ENCODE measurements at places on chromosomes 11 and 22. TPM values are rescaled to one million over a fixed set of nuclear protein-coding genes. Genes with fewer than 3 reads are reported as not detected.

DNA sequence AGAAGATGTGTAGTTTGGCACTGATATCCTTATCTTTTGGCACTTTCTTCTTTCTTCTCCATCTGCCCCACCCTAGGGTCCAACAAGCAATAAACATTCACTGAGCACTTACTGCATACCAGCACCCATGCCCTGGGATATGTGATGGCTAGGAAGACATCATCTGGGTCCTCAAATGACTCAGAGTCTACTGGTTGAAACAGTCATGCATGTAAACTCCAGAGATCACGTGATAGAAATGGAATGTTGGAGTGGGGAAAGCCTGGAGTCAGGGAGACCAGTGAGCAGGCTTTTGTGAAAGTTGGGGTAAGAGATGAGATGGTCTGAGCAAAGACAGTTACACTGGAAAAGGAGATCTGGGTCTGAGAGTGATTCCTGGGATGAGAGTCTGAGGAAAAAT is 724.9 kb upstream of the TENM4 start:
- peaks cover 9% of the 10 kb centered on the region for H3K4me1 ChIP-seq
- no peaks in the 10 kb centered on the region for H3K27me3 ChIP-seq
- no peak overlapping the region for H3K27ac ChIP-seq
- DNase-seq = no peak
- H3K4me3 ChIP-seq = no peak overlapping the region
- H3K36me3 ChIP-seq = no peaks in the 10 kb centered on the region

GRCh38 chr11:772429-773390 is 4.6 kb downstream of the GATD1 start:
- DNase-seq = peak; percentile 18
- no peak overlapping the region for H3K27ac ChIP-seq
- H3K4me1 ChIP-seq = peaks cover 14% of the 10 kb centered on the region
- H3K27me3 ChIP-seq = no peaks in the 10 kb centered on the region
- peaks cover 4% of the 10 kb centered on the region for H3K36me3 ChIP-seq
- H3K4me3 ChIP-seq = no peak overlapping the region

GRCh38 chr11:44269369-44270351 is 40.3 kb downstream of the ALX4 start:
- no peaks in the 10 kb centered on the region for H3K36me3 ChIP-seq
- H3K27ac ChIP-seq = peak overlapping the region; percentile 86
- H3K4me1 ChIP-seq = peaks cover 32% of the 10 kb centered on the region
- H3K27me3 ChIP-seq = no peaks in the 10 kb centered on the region
- no peak for DNase-seq

GRCh38 chr11:105870516-105871113 is 151.4 kb downstream of the MSANTD4 start:
- peaks cover 28% of the 10 kb centered on the region for H3K36me3 ChIP-seq
- H3K4me1 ChIP-seq = peaks cover 4% of the 10 kb centered on the region
- no peak overlapping the region for H3K27ac ChIP-seq
- DNase-seq = no peak
- H3K4me3 ChIP-seq = no peak overlapping the region

DNA sequence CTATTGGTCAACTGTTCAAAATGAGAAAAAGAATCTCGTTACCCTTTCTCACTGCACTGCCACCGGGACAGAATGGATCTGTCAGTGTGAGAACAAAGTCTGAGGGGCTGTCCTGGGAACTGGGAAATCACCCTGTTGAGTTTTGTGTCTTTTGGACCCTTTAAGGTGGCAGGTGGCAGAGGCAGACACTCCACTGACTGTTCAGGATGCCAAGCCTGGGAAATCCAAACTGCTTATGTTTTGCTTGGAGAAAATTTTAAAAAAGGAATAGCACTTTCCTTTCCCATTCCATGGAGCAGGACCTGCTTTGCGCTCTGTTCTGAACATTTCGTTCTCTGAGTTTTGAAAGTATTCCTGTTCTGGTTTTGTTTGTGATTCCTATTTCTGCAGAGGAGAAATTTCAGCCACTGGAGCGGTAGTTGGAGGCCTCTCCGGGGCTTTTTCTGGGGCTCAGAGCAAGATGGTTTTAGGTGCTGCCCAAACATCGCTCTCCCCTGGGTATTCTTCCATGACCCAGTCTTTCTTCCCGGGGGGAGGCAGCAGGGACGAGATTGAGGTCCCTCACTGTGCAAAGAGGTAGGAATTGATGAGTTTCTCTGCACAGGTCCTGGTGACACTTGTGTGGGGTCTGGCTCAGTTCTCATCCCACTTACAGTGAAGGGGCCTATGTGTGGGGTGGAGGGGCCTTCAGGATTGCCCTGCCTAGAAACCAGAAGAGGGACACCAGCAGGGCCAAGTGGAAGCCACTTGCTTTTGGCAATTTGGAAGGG is 138.5 kb upstream of the SYT13 start:
- no peaks in the 10 kb centered on the region for H3K36me3 ChIP-seq
- no peak for DNase-seq
- H3K4me3 ChIP-seq = no peak overlapping the region
- peaks cover 19% of the 10 kb centered on the region for H3K27me3 ChIP-seq

DNA sequence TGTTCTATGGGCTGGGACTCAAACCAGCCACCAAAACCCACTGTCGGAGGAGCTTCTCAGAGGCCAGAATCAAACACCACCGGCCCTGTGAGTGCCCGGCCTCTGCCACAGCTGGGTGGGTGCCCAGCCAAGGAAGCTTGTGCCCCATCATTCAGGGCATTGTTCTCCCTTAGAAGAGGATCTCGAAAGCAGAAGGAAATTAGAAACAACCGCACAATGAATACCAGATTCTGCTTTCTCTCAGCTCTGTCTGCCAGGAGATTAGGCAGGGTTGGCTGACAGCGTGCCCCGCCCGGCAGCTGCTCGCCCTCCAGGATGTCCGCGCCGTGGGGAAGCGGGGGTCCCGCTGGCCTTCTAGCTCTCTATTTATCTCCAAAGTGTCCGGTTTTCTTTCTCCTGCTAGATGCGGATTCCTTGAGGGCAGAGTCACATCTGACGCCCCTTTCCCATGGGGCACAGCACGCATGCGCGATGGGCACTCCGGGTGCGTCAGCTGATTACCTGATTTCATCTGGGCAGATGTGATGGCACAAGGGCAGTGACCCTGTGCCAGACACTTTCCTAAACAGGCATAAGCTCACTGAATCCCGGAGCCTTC is 25.5 kb downstream of the SCGB1A1 start:
- H3K36me3 ChIP-seq = no peaks in the 10 kb centered on the region
- no peak for DNase-seq
- H3K27ac ChIP-seq = no peak overlapping the region
- H3K27me3 ChIP-seq = no peaks in the 10 kb centered on the region
- peaks cover 29% of the 10 kb centered on the region for H3K4me1 ChIP-seq

- no peak overlapping the region for H3K4me3 ChIP-seq
- H3K36me3 ChIP-seq = no peaks in the 10 kb centered on the region
- H3K27ac ChIP-seq = no peak overlapping the region
- H3K27me3 ChIP-seq = peaks cover 65% of the 10 kb centered on the region
Measured at GRCh38 chr22:50015451-50016307, 3.1 kb upstream of the IL17REL start.

GRCh38 chr11:68325183-68325906 is 13.0 kb downstream of the LRP5 start:
- peaks cover 38% of the 10 kb centered on the region for H3K4me1 ChIP-seq
- H3K27me3 ChIP-seq = no peaks in the 10 kb centered on the region
- no peak for DNase-seq

GRCh38 chr11:93131709-93132108 is 66.1 kb downstream of the SLC36A4 start:
- H3K4me1 ChIP-seq = peaks cover 6% of the 10 kb centered on the region
- H3K27me3 ChIP-seq = peaks cover 2% of the 10 kb centered on the region
- H3K27ac ChIP-seq = no peak overlapping the region
- H3K4me3 ChIP-seq = no peak overlapping the region

DNA sequence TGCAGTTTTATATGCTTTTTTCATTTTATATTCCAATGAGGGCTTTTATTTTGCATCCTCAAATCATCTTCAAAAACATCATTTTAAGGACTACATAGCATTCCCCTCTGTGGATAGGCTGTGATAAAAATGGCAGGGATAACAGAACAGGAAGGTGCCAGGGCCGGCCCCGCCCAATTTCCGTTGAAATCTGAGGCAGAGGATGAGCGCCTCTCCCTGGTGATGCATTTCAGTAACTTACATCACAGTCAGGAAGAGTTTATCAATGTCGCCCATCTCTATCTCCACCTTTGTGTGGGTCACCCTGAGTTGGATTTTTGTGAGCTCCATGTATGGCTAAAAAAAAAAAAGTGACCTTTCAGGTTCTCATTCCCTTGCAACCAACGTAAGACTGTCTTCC is 201.6 kb downstream of the DSCAML1 start:
- no peaks in the 10 kb centered on the region for H3K36me3 ChIP-seq
- H3K4me1 ChIP-seq = no peaks in the 10 kb centered on the region
- no peak overlapping the region for H3K27ac ChIP-seq
- H3K27me3 ChIP-seq = peaks cover 69% of the 10 kb centered on the region
- no peak for DNase-seq

GRCh38 chr11:123137431-123138224 is 57.4 kb downstream of the CLMP start:
- peak overlapping the region; percentile 52 for H3K4me3 ChIP-seq
- peak; percentile 27 for DNase-seq
- H3K36me3 ChIP-seq = no peaks in the 10 kb centered on the region
- peaks cover 12% of the 10 kb centered on the region for H3K4me1 ChIP-seq
- no peaks in the 10 kb centered on the region for H3K27me3 ChIP-seq

DNA sequence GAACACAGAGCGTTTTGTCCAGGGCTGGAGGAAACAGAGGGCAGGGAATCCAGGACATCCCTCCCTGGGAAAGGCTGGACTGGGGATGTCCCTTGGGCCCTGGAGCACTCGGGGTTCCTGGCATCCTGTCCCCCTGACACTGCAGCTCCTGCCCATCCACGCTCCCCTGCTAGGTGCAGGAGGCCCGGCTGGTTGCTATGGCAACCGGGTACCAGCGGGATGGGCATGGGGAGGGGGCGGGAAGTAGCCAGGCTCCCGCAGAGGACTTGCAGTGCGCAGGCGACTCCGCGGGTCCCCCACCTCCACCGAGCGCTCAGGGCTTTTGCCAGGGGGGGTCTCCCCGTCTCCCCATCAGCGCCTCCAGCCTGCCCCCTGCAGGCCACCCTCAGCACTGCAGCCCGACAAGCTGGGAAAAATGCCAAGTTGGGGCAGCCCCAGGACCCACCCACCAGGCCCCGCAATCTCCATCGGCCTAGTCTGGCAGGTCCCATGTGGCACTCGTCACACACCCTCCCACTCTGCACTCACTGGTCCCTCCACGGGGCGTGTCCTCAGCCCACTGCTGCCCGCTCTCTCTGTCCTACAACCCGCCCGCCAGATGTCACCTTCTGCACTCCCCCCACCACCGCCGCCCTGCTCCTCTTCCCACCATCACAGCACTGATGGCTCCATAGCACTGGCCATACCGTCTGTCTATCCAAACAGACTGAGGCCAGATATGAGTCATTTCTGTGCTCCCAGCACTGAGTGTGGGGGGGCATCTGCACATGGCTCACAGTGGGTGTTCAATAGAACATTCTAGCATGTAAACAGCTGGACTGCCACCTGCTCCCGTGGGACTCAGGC is 31.5 kb downstream of the KIAA0930 start:
- no peak overlapping the region for H3K4me3 ChIP-seq
- no peak for DNase-seq
- H3K27ac ChIP-seq = no peak overlapping the region
- H3K27me3 ChIP-seq = peaks cover 11% of the 10 kb centered on the region
- peaks cover 41% of the 10 kb centered on the region for H3K4me1 ChIP-seq

DNA sequence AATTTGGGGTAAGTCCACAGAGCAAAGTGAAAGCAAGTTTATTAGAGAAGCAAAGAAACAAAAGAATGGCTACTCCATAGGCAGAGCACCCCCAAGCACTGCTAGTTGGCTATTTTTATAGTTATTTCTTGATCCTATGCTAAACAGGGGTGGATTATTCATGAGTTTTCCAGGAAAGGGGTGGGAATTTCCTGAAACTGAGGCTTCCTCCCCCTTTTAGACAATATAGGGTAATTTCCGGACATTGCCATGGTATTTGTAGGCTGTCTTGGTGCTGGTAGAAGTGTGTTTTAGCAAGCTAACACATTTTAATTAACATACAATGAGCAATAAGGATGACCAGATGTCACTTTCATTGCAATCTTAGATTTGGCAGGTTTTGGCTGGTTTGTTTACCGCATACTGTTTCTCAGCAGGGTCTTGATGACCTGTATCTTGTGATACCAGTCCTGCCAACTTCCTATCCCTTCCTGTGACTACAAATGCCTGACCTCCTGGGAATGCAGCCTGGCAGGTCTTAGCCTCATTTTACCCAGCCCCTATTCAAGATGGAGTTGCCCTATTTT is 937 bp upstream of the C1QTNF6 start:
- H3K27me3 ChIP-seq = no peaks in the 10 kb centered on the region
- no peak for DNase-seq
- H3K36me3 ChIP-seq = peaks cover 17% of the 10 kb centered on the region
- peaks cover 51% of the 10 kb centered on the region for H3K4me1 ChIP-seq

GRCh38 chr11:67561971-67562619 is 21.5 kb upstream of the GSTP1 start:
- no peaks in the 10 kb centered on the region for H3K36me3 ChIP-seq
- H3K27ac ChIP-seq = peak overlapping the region; percentile 64
- H3K4me3 ChIP-seq = no peak overlapping the region

- DNase-seq = no peak
- no peaks in the 10 kb centered on the region for H3K27me3 ChIP-seq
- H3K4me1 ChIP-seq = peaks cover 58% of the 10 kb centered on the region
- peak overlapping the region; percentile 100 for H3K27ac ChIP-seq
Measured at GRCh38 chr11:66639066-66639813, 737 bp downstream of the RBM4 start.

GRCh38 chr11:26399336-26399735 is 67.4 kb downstream of the ANO3 start:
- H3K4me3 ChIP-seq = no peak overlapping the region
- H3K27me3 ChIP-seq = peaks cover 31% of the 10 kb centered on the region
- no peak overlapping the region for H3K27ac ChIP-seq
- no peaks in the 10 kb centered on the region for H3K36me3 ChIP-seq

The FAM227A gene
- total RNA-seq = 10.3 TPM

The NLRP14 gene
- total RNA-seq = 0.54 TPM

The APLNR gene
- 3.1 TPM for total RNA-seq

The RAB38 gene
- 46.7 TPM for total RNA-seq

The HSCB gene
- total RNA-seq = 18.7 TPM

The TRIM29 gene
- total RNA-seq = 9.7 TPM

The SMIM35 gene
- not detected for total RNA-seq

The CCDC87 gene
- 0.42 TPM for total RNA-seq

The VWA5A gene
- total RNA-seq = 13.4 TPM

The CABP7 gene
- not detected for total RNA-seq

The USP2 gene
- 13.1 TPM for total RNA-seq

The TBX10 gene
- total RNA-seq = not detected

The CLCF1 gene
- 5.9 TPM for total RNA-seq

The OR5B21 gene
- total RNA-seq = not detected

The LRP4 gene
- 26.8 TPM for total RNA-seq

The CD3E gene
- not detected for total RNA-seq
